ENCODE measurements at places on chromosomes 12 and 14.

GRCh38 chr12:30850684-30851083 lies 75.9 kb upstream of the TSPAN11 start:
- no peaks in the 10 kb centered on the region for H3K27me3 ChIP-seq
- H3K36me3 ChIP-seq = no peaks in the 10 kb centered on the region
- H3K27ac ChIP-seq = peak overlapping the region; percentile 89
- DNase-seq = peak; percentile 20
- H3K4me1 ChIP-seq = peaks cover 5% of the 10 kb centered on the region
- H3K4me3 ChIP-seq = no peak overlapping the region

DNA sequence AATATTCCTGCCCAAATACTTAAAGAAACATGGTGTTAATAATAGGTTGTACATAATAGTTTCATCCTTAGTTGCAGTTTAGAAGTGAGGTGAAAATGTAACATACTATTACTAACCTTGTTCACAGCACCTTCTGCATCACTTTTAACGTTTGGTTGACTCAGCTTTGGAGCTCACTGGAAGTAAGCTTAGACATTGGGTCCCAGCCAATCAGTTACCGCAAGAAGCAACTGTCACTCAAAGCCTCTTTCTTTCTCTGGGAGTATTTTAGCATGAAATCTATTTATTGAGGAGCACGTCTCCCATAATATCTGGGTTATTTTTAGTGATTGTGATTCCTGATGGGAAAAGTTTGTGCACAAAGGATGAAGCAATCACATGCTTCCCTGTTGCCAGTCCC lies 472.6 kb downstream of the SNAPC1 start:
- H3K27me3 ChIP-seq = no peaks in the 10 kb centered on the region
- no peak overlapping the region for H3K27ac ChIP-seq
- no peaks in the 10 kb centered on the region for H3K36me3 ChIP-seq
- H3K4me1 ChIP-seq = no peaks in the 10 kb centered on the region
- H3K4me3 ChIP-seq = no peak overlapping the region

GRCh38 chr12:67827820-67828383 lies 161.3 kb upstream of the IFNG-AS1 start:
- no peaks in the 10 kb centered on the region for H3K27me3 ChIP-seq
- no peak overlapping the region for H3K27ac ChIP-seq
- DNase-seq = no peak
- H3K4me3 ChIP-seq = no peak overlapping the region
- H3K36me3 ChIP-seq = no peaks in the 10 kb centered on the region

DNA sequence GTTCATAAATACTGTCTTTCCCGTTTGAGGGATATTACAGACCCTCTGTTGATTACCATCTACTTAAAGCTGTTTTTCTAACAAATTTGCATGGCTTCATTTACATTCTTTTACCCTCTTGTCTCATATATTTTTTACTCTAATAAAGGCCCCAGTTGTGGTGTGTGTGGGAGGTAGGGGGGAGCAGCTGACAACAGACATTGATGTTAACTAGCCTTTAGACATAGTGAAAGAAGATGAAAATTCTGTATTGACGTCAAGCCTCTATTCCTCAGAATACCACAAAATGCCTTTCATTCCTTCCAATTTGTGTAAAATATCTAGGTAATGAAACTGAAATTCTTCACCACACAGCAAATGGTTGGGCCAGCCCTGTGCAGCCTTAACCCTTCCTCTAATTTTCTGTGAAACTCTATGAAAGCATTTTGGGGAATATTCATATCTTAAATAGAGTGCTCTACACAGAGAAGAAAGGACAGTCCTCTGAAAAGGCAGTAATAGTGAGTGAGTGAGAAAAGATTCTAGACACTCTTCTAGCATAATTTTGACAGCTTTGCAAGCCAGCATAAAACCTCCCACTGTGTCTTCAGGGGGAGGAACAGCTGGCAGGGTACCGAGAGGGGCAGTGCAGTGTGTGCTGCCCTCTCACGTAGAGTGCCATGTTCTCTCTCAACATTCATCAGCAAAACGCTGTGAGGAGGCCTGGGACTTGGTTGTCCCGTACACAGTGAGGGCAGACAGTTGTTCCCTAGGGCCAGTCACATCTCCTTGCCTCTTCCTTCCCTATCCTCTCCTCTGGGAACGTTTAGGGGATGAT lies 20.1 kb upstream of the CERS5 start:
- peaks cover 14% of the 10 kb centered on the region for H3K4me1 ChIP-seq
- H3K27ac ChIP-seq = no peak overlapping the region
- H3K27me3 ChIP-seq = no peaks in the 10 kb centered on the region
- no peak overlapping the region for H3K4me3 ChIP-seq
- H3K36me3 ChIP-seq = no peaks in the 10 kb centered on the region

DNA sequence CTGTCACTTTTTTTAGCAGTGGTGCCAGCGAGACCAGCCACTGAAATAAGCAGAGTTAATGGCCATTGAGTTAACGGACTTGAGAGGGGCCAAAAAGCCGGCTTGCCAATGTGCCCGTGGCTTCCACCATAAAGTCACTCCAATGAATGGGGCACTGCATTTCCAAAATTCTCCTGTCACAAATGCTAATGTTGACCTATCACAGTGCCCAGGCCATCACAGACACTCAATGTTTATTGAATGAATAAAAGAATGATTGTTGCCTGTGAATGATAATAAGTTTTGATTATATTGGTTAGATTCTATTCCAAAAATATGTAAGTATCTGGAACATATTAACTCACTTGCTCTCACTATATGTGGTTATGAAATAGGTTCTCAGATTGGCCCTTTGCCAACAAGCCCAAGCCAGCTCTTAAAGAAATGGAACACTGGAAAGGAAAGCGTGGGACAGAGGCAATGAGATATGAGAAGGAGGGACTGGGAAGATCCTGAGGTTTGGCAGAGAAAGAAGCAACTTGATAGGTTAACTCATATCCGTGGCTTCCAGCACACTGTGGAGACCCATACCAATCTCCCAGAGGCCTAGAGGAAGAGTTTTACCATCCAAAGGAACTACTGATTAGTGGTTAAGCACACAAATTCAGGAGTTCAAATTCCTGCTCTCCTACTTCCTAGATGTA lies 108.7 kb downstream of the BTG1 start:
- DNase-seq = no peak
- no peaks in the 10 kb centered on the region for H3K36me3 ChIP-seq
- H3K4me3 ChIP-seq = no peak overlapping the region
- H3K27ac ChIP-seq = no peak overlapping the region

GRCh38 chr12:52280796-52281560 lies 6.5 kb downstream of the KRT86 start:
- H3K27me3 ChIP-seq = no peaks in the 10 kb centered on the region
- no peak overlapping the region for H3K27ac ChIP-seq
- no peaks in the 10 kb centered on the region for H3K36me3 ChIP-seq
- DNase-seq = no peak
- no peak overlapping the region for H3K4me3 ChIP-seq
- H3K4me1 ChIP-seq = peaks cover 4% of the 10 kb centered on the region

DNA sequence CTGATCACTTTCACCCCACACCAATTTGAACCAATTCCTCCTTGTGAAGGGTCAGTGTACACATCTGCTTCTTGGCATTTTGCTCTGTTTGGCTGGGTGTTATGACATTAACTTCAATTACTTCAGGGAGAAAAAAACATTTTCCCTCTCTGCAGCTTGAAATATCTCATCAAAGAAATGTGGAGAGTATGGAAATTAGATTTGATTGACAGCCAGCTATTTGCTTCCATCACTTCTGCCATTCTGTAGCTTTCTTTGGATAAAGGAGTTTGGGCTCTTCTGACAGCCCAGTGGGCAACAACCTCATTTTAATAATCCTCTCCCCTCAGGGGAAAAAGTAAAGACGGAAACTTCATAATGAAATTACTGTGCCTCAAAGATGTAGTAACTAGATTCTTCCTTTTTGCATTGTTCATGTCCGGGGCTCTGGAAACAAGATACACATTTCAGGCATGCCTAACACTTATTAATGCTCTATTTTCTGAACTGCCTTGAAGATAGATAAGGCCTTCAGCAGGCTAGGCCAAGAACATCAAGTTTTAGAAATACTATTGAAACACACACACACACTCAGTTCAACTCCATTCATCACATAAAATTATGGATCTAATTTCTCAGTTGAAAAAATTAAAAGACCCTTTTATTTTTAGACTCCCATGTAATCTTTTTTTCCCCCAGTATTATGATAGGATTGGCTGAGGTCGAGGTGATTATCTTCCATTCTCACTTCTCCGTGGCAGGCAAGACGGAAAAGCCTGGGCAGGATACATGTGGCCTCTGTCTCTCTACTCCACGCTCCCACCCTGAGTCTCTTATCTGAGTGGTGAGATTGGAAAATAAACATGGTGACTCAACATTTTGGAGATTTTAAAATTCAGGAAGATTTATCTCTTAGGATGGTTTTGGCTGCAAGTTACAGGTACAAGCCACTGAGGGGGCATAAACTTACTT lies 10.3 kb upstream of the GPHB5 start:
- no peak overlapping the region for H3K27ac ChIP-seq
- H3K36me3 ChIP-seq = no peaks in the 10 kb centered on the region
- no peak for DNase-seq
- no peak overlapping the region for H3K4me3 ChIP-seq
- H3K4me1 ChIP-seq = no peaks in the 10 kb centered on the region

GRCh38 chr12:113683574-113683973 lies 211.9 kb upstream of the LHX5 start:
- H3K36me3 ChIP-seq = no peaks in the 10 kb centered on the region
- DNase-seq = no peak
- no peaks in the 10 kb centered on the region for H3K4me1 ChIP-seq
- H3K27ac ChIP-seq = no peak overlapping the region
- H3K4me3 ChIP-seq = no peak overlapping the region

Data from B cell (primary cell).